ENCODE measurements at places on chromosomes 16 and 17. TPM values are rescaled to one million over a fixed set of nuclear protein-coding genes. Genes with fewer than 3 reads are reported as not detected.

CCL17 gene
- not detected for polyA plus RNA-seq

KRTAP2-2 gene
- polyA plus RNA-seq = not detected

- no peak for DNase-seq
These were observed 139.3 kb downstream of the IRF8 start for GRCh38 chr16:86037999-86038925.

GRCh38 chr16:58001781-58002415, 691 bp downstream of the USB1 start:
- no peak for DNase-seq

GRCh38 chr17:31008374-31009041, 37.7 kb downstream of the RNF135 start:
- DNase-seq = peak; percentile 74

DNA sequence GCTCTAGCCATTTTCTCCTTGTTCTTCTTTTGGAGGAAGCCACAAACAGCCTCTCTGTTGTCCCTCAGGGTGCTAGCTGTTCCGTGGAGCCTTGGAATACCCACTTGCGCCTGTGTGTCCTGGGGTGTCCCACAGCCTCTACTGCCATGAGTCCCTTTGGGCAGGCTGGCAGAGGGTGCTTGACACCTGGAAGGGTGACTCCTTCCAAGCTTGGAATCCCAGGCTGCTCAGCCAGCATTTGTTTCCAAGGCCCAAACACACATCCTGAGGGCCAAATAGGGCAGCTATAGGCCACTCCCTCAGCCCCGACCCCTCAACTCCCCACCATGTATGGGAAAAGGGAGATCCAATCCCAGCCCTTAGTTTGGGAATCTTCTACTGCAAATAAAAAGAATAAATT, 14.9 kb downstream of the ZNHIT3 start:
- no peak for DNase-seq

DNA sequence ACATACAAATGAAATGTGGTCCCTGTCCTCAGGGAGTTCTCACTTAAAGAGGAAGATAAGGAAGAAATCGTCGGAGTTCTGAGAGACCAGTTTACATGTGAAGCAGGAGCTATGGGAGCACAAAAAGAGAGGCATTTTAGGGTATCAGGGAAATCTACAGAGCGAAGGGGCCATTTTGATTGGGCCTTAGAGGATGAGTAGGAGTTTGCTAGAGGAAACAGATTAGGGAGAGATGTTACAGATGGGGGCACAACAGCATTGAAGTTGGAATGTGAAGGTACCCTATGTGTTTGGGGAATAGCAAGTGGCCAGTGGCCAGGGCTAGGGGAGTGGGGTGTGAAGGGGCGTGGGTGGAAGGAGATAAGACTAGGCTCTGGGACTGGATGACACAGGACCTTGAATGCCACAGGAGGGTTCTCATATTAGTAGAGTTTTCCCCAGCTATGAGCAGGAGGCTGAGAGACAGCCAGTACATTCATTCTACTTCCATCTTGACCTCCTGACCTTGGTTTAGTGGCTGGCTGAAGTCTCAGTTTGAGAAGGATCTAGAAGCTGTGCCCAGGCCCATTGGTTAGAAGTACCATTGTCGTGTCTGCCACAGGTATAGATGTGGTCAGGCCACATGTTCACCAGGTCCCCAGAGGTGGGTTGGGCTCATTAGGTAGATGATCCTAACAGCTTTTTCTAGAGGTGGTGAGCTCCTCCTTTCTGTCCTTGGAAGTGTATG, 34.8 kb downstream of the CPNE2 start:
- no peak for DNase-seq

DNA sequence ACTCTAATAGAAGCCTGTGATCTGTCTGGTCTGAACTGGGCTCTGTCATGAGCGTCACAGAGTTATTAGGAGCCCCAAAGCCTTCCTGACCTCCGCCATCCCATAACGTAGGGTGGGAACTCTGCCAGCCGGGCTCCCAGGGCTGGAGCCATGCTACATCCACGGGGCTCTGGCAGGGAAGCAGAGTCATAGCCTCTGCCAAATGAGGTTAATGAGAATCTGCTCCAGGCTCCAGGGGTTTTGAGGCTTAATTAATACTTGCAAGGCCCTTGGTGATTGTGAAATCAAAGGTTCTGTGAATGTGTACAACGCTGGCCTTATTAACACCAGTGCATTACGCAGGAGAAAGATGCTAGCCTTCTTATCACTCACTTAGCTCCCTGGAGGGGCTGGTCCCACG, 42.4 kb upstream of the ZFP90 start:
- DNase-seq = no peak

- DNase-seq = no peak
These were observed 1.0 kb downstream of the ANTKMT start for GRCh38 chr16:721765-722540.

DNA sequence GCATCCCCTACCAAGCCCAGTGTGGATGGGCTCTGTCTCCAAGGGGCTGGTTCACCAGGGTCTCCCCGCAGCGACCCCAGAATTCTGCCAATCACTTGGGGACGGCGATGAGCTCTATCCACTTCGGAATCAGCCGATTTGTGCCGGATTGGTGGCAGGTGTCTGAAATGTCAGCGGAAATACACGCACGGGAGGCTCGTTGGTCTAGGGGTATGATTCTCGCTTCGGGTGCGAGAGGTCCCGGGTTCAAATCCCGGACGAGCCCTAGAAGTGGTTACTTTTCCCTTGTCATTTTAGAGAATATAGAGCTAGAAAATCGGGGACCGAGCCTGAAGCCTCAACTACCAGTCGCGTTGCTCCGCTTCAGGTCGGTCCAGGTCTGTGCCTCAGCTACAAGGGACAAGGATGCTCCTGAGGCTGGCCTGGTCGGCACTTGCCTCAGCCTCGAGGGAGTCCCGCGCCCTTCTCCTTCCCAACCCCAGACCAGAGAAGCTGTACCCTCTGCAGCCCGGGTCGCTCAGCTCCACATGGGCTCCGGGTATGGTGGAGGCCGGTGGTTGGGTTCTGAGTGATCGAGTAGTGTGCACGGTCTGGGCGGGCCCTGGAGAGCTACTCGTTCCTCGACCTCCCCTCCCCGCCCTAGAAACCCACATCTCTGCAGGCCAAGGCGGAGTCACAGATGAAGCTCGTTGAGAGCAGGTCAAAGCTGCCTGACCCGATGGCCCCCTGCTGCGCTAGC, 16.0 kb upstream of the OR1F1 start:
- no peak for DNase-seq

DNA sequence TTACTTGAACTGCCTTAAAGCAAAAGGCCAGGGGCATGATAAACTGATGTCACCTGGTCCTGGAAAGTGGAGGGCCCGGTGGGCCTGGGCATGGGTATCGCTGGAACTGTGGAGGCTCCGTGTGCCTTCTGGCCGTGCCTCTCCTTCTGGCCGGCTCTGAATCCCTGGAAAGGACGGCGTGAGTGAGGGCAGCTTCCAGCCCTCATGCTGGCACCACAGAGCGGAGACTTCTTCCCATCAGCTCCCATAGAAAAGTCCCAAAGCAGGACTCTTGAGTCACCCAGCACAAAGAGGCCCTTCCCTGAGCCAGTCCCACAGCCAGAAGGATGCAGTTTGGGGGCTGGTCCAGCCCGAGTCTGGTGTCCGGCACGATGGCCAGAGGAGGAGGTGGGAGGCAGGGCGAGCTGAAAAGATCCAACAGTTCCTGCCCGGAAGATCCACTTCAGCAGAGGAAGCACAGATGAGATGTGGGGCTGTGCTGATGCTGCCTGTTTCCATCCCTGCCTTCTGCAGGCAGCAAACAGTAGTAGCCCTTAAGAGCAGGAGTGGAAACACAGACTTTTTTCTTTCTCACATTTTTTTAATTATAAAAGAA, 7.8 kb downstream of the GAA start:
- no peak for DNase-seq

GRCh38 chr16:48117217-48118105, 38.3 kb downstream of the ABCC12 start:
- no peak for DNase-seq
